ENCODE measurements at places on chromosomes 5 and 9.
A peak's percentile ranks its signal among the peaks of the same experiment; 100 is the strongest.

DNA sequence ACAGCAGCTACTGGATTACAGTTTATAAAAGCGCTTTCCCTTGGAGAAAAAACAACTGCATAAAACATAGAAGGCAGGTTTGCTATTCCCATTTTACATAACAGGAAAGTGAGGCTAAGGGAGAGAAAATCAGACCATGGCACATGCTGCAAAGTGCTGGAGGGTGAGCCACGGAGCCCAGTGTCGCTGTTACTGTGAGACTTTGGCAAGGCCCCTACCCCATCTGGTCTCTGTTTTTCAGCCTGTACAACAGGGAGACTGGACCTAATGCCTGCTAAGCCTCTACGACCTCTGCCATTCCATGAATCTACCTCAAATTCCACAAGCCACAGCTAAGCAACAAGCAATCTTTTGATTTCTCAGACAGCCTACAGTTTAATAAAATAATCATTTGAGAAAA is 139.2 kb downstream of the GABBR2 start:
- no peak for DNase-seq

DNA sequence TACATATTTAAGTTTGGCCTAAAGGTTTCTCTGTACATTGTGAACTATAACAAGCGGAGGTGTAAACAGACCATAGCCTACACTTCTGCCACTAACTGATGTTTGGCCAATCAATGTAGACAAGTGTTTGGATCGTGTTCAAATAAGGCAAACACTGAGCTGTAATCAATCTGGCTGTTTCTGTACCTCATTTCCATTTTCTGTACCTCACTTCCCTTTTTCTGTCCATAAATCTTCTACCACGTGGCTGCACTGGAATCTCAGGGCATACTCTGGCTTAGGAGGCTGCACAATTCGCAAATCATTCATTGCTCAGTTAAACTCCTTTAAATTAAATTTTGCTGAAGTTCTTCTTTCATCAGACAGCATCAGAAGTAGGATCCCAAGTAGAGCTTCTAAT is 140.9 kb downstream of the SLC25A46 start:
- no peak for DNase-seq

GRCh38 chr5:68260467-68260866 is 44.9 kb downstream of the PIK3R1 start:
- DNase-seq: no peak

- DNase-seq: no peak
Observed at GRCh38 chr9:111940697-111941096, 44.1 kb downstream of the UGCG start.

- no peak for DNase-seq
Observed at GRCh38 chr5:143001764-143002351, 231.7 kb downstream of the ARHGAP26 start.

DNA sequence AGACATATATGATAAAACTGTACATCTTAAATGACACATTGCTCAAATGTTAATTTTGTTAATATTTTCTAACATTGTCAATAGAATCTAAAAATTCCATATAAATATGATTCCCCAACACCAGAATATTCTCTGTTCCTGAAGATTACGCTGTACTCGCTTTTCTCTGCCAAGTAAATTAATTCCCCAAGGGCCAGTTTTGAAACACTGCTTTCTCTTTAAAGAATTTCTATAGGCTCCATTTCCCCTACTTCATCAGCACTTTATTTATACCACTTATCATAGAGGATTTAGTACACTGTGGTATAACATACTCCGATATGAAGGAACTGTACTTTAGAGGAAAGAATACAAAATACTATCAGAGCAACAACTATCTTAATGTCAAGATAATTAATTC is 101.4 kb upstream of the ACOT12 start:
- no peak for DNase-seq

DNA sequence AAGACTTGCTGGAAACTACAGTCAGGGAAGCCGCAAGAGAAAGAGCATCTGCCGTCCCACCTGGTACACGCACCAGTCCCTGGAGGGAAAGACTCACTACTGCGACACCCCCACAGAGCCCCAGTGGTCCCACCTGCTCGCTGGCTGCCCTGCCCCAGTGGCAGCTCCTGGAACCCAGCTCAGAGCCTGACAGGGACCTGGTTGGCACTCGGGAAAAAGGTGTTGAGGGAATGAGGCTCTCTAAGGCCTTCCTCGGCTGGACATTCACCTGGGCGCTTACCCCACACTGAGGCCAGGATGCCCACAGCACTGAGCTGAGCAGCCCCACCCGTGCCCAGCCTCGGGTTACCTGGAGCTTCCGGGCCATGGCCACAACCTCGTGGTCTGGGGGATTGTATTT is 19.7 kb downstream of the BRD3OS start:
- no peak for DNase-seq

DNA sequence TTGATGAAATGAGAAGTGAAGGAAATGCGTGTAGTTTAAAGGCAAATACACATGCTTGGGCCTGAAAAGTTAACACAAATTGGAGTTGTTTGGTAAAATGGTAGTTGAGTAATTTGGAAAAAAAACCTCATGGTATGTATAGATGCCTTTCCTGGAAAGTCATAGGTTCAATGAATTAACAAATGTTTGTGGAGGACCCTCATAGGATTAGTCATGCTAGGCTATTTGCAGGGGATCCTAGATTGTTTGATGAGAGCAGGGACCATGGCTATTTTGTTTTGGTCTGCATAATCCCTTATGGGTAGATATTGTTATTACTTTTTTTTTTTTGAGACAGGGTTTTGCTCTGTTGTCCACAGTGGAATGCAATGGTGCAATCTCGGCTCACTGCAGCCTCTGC is 93.5 kb upstream of the NR3C1 start:
- DNase-seq: no peak

DNA sequence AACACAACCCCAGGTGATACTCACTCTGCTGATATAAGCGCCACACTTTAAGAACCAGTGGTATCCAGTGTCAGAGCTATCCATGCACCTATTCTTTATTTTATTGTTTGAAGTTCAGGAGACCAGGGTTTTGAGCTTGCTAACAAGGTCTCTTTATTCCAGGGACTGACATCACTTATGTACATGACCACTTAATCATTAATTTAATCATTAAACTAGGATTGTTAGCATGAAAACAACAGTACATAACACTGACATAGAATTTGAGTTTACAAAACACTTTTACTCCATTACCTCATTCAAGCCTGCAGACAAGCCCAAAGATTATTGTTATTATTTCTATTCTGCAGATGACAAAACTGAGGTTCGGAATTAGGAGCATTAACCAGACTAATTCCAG is 151.4 kb upstream of the IQGAP2 start:
- no peak for DNase-seq

DNA sequence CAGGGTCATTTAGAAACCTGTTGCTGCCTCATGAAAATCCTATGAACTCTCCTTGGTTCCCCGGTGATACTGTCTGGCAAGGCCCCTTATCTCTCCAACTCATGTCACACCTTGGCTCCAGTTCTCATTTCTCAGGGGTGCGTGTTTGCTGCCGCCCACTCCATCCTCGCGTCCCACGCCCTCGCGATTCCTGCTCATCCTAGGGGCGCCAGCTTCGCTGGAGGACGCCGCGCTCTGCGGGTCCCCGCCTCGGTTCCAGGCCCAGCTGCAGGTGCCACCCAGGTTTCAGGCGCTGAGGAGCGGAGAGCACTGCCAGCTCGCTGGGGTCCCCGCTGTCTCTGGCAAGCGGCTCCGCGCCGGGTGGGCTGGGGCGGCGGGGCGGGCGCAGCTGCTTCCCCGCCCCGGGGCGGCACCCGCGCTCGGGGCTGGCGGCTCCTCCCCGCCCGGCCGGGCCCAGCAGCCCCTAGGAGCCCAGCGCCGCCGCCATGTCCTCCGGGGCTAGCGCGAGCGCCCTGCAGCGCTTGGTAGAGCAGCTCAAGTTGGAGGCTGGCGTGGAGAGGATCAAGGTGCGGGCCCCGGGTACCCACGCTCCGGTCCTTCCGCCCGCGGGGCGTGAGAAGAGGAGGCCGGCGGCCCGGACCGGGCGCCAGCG is at the start of gene GNG10:
GNG10 (plus strand) TSS at position 456 of the 652 bp plus-strand sequence; CDS start at position 486, 30 bp downstream.
- DNase-seq: no peak

DNA sequence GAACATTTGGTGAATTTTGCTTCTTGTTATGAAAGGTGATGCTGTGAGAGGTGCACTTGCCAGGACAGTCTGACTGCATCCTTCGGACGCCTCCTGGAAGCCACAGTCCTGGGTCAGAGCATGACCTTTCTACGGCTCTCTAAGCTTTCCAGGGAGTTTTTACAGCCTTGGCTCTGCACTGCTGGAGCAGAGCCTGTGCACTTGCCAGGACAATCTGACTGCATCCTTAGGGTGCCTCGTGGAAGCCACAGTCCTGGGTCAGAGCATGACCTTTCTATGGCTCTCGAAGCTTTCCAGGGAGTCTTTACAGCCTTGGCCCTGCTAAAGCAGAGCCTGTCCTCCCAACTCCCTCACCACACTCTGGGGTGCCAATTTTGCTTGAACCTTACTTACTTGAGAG is 49.6 kb downstream of the CCDC180 start:
- no peak for DNase-seq

DNA sequence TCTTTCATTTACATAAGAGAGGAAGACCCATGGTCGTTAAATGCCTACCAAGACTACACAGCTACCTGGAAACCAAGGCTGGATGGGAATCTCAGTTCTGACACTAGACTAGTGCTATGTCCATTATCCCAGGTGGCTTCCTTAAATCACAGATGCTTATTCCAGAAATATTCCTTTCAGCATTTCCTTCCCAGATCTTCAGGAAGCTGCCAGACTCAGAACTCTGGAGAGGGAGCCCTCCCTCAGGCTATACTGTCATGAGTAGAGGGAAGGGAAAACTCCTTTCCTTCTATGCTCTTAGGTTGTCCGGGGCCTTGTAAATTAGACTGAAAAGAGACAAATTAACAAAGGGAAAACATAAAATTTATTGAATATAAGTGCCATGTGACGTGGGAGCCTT is 20.8 kb downstream of the FREM1 start:
- no peak for DNase-seq

GRCh38 chr9:107316795-107317661 is 33.9 kb downstream of the RAD23B start:
- no peak for DNase-seq

DNA sequence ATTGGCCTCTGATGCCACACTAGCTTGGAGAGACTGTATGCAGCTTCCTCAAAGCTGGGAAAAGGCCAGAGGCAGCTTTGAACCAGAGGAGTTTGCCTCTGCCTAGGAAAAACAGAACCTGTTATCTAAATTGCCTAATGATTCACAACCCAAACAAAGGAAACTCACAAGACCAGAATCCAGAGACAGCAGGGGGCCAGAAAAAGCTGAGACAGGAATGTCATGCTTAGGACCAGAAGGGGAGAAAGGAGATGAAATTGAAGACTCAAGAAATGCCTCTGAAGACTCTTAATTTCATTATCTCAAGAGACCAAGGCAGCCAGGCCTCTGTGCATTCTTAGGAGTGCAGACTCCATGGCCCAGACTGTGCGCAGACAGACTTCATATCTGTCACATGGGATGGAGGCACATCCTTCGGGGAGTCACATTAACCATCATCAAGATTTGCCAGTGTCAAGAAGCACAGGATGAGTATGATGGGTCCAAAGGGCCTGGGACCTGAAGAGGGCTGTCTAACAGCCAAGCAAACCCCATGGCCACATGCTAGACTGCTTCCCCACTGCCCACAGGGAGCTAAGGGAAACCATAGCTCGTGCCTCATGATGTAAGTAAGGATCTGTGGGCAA is 57.3 kb downstream of the ARSB start:
- no peak for DNase-seq

DNA sequence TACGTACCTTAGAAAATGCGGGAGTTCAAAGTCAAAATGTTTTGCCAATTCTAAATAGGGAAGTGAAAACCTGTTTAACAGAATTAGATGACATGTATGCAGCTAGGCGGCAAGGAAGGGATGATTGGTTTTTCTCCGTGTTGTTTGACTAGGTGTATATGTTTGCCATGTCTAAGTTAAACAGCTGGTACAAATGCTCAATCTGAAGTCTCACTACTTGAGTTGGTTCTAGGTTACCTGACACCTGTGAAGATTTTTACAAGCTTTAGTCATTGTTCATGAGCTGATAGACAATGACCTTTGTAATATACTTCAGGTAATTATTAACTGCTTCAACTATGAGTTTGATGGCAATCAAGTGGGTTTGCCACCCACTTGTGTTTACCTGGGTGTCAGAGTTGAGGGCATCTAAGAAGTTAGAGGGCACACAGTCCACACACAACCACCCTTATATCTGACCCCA is 74.3 kb downstream of the SLC44A1 start:
- no peak for DNase-seq

DNA sequence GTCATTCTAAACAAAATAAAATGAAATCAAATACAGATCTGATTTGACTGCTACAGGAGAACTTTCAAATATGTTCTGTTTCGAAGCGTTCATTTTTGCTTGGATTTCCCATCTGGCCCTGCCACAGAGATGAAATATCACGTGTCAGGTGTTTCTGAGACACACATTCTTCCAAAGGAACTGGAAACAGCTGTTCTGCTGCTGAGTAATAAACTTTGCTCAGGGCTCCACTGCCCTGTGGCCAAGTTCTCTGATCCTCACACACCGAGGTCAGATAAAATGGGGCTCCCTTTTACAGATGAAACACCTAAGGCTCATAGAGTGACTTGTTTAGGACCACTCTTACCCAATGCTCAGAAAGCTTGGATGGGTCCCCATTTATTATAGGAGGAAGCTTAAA is 42.5 kb downstream of the FRMPD1 start:
- no peak for DNase-seq

- DNase-seq: no peak
Observed at GRCh38 chr5:93193431-93194347, 387.3 kb downstream of the NR2F1-AS1 start.

- DNase-seq: no peak
Observed at GRCh38 chr5:133294380-133294779, 242.6 kb downstream of the HSPA4 start.

GRCh38 chr5:94191604-94192003 is 426.8 kb downstream of the KIAA0825 start:
- no peak for DNase-seq

GRCh38 chr9:108162664-108163063 is 673.1 kb upstream of the KLF4 start:
- no peak for DNase-seq

GRCh38 chr5:41748631-41749030 is 121.6 kb downstream of the OXCT1 start:
- DNase-seq: no peak

GRCh38 chr9:124208571-124208970 is 49.2 kb upstream of the NEK6 start:
- peak; percentile 20 for DNase-seq
